ENCODE measurements at places on chromosomes 7 and 10. TPM values are rescaled to one million over a fixed set of nuclear protein-coding genes. Genes with fewer than 3 reads are reported as not detected.
A peak's percentile ranks its signal among the peaks of the same experiment; 100 is the strongest.

DNA sequence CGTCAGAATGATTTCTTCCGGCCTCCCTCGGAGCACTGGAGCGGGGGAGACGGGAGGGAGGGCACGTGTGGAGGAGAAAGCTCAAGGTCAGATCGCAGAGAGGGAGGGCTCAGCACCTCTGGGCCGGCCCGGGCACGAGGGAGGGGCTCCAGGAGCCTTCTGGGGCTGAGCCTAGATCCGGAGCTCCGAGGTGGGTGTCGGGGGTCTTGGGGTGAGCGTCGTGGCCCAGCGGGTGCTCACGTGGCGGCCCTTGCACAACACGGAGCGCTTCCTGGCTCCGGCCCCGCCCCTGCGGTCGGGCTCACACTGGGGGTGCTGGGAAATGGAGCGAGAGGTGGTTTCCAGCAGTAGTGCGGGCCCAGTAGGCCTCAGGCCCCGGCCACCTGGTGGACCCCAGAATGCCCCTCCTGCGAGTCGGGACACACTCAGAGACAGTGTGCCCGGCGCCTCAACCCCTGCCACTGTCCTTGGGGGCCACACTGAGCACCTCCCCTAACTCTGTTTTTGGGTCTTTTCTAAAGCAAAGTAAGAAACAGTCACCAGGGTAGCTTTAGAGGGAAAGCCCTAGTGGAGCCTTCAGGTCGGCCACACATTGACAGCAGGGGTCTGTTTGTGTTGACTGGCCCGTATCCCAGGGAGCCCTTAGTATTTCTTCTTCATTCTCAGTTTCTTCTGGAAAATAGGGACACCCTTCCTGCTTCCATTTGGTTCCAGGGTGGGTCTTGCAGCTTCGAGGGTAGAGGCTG lies 798 bp downstream of the PPIF start:
- DNase-seq: peak; percentile 63

DNA sequence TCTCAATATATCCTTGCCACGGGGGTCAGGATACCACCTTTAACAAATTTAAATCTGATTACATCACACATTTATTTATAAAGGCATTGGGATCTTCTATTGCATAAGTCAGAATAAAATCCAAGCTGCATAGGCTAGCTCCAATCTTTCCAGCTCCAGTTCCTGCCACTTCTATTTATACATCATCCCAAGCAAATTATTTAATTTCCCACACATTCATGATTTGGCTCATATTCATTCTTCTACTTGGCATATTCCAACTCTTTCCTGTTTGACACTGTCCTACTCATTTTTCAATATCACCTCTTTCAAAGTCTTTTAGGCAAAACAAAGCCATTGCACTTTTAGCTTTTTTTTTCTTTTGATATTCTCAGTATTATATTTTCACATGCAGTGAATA lies 579.0 kb upstream of the FZD8 start:
- no peak for DNase-seq

DNA sequence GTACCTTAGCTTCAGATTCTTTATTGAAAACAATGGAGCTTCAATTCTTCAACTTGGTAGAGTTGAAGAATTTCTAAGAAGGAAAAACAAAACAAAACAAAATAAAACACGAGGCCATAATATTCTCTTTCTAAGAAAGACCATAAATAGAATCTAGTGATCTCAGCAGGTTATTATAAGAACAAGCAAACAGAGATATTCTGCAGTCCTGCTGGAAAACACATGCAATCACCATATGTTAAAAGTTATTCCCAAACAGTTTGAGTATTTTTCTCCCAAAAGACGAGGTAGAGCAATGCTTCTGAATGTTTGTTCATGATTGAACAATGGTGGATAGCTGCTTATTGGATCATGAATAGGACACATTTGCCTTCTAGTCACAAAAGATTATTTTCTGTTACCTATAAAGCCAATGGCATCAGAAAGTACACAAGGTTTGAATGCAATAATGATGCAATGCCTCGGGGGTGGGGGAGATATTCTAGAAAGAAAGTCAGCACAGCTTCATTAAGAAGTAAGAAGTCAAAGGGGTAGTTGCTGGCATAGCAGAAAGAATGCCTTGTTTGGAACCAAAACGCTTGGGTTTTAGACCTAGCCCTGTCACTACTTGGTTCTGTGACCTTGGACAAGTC lies 59.3 kb downstream of the CREB3L2 start:
- DNase-seq: no peak

DNA sequence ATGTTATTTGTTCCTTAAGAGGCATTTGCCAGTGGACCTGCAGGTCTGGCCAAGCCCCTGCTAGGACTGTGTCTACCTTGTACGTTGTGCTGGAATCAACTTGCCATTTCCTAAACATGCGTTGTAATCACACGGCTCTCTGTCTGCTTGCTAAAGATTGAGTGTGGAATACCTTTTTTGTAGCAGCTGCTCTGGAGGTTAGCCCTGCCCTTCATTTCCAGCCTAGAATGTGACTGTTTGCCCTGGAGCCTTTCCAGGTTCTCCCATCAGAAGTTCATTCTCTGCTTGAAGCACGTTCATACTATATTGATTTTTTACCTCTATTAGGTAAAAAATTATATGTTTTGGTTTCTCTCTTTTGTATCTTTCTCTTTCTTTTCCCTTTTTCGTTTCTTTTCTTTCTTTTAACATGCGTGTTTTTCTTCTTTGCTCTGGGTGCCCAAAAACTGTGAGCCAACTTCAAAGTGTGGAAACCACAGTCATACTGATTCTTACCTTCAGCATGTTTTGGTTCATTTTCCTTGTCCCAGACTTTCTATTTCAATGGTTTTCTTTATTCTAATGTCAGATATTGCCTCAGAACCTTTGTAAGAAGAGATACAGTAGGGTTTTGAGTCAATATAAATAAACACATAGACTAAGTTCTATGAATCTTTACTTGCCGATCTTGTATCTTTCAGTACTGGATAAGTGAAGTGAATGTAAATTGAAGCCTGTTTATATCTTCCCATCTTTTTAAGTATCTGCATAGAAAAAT lies 111.9 kb upstream of the RPA3 start:
- peak; percentile 68 for DNase-seq

DNA sequence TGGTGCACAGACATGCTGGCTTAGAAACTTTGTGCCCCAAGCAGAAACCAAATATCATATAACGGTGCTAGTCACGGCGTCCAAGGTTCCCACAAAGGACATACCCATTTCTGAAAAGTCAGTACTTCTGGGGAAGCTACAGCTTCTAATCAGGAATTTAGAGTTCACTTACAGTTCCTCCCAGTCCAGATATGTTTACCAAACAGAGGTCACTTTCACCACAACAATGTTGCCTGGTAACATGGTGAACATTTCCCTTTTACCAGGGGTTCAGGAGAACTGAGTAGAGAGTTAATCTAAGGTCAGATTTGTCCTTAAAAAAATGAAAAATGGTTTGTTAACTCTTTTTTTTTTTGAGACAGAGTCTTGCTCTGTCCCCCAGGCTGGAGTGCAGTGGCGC lies 265.9 kb upstream of the MKLN1 start:
- no peak for DNase-seq

GRCh38 chr10:5442065-5442989 lies 30.0 kb downstream of the NET1 start:
- peak; percentile 58 for DNase-seq

DNA sequence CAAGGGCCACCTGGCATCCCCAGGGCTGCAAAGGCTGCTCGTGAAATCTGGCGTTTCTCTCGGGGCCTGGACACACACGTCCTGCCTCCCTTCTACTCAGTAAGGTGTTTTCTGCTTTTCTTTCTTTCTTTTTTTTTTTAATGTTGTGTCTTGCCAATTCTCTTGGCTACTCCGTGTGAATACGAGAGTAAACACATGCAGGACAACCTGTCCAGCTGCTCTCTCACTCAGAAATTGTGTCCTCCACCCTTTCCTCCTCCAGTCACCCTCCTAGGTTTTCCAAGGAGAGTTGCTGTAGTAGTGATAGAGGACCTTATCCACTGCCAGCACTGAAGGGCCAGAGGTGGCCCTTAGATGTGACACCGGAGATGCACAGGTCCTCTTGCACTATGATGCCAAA lies 858 bp upstream of the TEX36 start:
- DNase-seq: no peak

- no peak for DNase-seq
Observed at GRCh38 chr7:127440206-127440605, 47.7 kb upstream of the ZNF800 start.

- DNase-seq: no peak
Observed at GRCh38 chr10:61899069-61899531, 2.4 kb upstream of the ARID5B start.

DNA sequence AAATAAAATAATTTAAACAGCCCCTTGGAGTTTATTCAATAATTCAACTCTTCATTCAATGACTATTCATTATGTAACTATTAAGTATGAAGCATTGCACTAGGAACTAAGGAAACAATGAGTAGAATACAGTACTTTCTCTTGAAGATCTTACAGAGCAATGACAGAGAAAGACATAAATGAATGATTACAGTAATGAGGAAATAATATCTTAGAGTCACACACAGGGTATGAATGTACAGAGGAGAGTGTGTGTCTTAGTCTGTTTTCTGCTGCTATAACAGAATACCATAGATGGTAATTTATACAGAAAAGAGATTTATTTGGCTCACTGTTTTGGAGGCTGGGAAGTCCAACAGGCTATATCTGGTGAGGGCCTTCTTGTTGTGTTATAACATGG lies 120.5 kb upstream of the NRBF2 start:
- DNase-seq: no peak

- no peak for DNase-seq
Observed at GRCh38 chr7:102908676-102909075, 4.1 kb upstream of the LRRC17 start.

DNA sequence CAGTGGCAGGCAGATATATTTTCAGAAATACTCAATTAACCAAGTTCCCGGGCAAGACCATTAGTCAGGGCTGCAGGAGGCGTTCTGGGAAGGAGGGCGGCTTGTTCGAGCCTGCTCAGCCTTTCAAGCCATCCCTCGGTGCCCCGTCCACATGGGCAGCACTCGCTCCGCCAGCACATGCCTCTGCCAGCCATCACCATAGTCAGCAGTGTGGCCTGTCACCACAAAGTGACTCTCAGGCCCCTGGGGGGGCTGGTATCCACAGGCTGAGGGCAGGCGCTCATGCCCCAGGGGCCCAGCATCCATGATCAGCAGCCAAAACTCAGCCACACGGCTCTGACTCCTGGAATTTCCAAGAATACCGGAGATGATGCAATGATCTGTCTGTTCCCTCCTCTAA lies 81.9 kb downstream of the CHST15 start:
- DNase-seq: no peak

- no peak for DNase-seq
Observed at GRCh38 chr7:78716876-78717275, 736.6 kb downstream of the MAGI2 start.

DNA sequence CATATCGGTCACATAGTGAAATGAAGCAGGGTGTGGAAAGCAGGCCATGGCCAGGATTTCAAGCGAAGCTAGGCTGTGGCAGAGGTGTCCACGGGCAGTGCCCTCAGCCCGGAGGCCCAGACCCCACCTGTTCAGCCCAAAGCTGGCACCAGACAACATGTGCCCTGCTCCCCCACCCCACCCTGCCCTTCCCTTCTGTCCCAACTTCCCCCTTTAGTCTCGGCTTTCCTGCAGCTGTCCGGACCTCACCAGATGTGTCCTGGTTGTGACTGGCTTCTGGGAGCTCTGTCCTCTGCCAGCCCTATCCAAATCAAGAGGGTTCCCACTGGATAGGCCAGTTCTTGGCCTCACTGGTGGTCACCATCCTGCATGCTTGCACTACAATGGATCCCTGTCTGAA lies 37.3 kb downstream of the ADAM12 start:
- no peak for DNase-seq

Gene PLOD3
- 104 TPM for total RNA-seq

Gene SPAM1
- total RNA-seq: not detected

Gene FANK1
- 5.3 TPM for total RNA-seq

All from mucosa of gallbladder (tissue), 1 donor.